Eye (tissue), 1 donor: ENCODE measurements at places on chromosomes 3 and 15.

DNA sequence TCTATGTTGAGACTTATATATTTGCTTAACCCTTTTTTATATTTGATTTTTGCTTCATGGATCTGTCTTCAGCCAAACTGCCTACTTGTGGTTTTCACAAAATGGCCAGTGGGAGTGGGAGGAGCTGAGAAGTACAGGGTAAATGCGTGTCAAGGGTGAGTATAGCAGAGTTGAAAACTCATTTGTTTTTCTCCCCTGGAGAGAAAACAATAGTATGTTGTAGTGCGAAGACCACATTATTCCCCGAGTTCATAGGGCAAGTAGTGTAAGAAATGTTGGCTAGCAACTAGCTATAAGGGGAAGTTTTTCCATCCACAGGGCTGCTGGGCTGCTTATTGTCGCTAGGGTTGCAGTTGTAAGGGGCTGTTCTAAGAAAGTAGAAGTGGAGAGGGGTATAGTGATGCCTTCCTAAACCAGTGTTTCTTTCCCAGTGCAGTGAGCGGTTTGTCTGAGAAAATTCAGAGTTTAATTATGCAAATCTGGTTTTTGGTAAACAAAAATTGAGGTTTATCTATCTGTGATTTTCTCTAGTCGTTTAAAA is 153.8 kb upstream of the AZI2 start:
- DNase-seq, result no peak

DNA sequence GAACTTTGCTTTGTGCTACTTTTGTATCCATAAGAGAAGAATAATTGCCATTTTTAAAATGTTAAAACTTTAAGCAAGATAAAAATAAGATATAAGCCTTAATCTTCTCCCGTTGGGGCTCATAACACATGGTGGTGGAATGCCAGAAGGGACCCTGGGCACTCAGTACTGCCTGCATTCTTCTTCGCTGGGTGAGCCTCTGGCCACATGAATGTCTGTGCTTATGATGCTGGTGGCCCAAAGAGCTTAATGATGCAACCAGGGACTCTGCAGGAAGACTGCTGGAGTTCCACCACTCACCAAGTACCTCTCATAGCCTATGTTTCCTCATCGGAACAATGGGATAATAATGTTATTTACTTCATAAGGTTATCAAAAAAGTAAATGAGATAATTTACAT is 103.6 kb downstream of the ERC2 start:
- DNase-seq, result no peak

- DNase-seq, result peak; percentile 32
Measured at GRCh38 chr3:44468572-44469520, 8.6 kb downstream of the ZNF445 start.

DNA sequence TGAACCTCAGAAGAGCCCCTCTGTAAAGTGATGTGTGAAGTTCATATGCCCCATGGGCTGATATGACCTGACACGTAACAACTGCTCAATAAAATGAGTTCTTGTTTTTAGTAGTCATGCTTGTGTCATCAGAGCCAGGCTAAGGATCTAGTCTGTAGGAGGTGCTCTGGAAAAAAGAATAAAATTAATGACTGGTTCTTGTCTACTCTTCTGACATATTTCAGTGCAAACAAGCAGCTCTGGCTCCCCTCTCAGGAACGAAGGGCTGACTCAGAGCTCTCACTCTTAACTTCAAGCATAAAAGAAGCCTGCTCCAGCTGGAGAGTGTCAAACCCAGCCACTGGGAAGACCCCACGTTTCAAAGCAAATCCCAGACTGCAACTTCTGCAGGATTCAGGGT is 77.0 kb downstream of the LRIG1 start:
- no peak for DNase-seq

- no peak for DNase-seq
Measured at GRCh38 chr3:72266016-72266370, 481.0 kb upstream of the PROK2 start.

- no peak for DNase-seq
Measured at GRCh38 chr3:111726788-111727305, 131.7 kb upstream of the ZBED2 start.

- no peak for DNase-seq
Measured at GRCh38 chr3:55828712-55829111, 341.6 kb upstream of the WNT5A start.

DNA sequence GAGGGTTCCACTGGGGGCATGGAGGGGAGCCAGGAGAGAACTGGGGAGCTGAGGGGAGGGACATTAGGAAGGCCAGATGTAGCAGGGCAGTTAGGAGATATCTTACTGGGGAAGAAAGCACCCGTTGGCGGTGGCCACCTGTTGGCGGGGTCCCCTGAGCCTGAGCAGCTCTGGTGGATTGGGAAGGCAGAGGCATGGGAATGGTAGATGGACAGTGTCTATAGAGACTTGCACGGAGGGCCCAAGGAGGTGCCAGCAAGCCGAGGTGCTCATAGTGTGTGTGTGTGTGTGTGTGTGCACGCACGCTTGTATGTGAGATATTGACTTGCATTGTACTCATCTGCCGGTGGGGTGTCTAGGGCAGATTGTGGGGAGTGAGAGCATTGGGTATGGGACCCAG is 179.0 kb downstream of the APBA2 start:
- no peak for DNase-seq

- no peak for DNase-seq
Measured at GRCh38 chr15:53457479-53457878, 302.0 kb downstream of the WDR72 start.

DNA sequence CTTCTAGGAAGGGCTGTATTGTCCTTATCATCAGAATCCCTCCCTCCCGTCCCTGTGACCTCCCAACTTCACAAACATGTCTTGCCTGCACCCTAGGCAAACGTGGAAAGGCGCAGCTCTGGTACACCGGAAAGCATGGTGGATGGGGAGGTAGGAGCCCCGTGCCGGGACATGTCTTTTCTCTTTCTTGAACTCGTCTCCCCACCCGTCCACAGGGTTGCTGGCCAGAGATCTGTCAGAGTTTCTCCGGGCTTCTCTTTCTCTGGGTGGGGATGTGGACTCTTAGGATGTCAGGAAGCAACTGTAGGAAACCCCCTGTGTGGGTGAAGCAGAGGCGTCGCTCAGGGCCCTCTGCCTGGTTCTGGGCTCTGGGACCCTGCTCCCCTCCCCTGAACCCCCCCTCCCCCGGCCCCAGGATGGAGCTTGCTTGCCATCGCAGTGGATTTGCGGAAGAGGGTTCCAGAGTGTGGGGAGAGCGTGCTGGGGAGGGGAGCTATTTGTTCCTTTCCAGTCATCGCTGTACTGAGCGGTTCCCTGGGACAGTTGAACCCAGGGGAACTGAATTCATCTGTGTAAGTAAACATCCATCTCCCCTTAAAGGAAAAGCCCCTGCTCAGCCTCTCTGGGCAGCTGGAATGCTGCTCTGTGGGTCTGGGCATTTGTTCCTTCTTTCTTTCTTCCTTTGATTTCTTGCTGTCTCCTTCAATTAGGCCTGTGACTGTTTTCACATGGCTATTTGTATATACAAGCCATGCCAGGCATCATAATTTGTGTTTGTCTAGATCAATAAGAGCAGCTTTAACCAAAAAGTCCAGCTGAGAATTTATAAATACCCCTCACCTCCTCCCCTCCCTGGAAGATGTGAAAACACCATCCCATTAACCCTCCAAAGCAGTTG is 72.8 kb downstream of the SMAD3 start:
- DNase-seq, result no peak

DNA sequence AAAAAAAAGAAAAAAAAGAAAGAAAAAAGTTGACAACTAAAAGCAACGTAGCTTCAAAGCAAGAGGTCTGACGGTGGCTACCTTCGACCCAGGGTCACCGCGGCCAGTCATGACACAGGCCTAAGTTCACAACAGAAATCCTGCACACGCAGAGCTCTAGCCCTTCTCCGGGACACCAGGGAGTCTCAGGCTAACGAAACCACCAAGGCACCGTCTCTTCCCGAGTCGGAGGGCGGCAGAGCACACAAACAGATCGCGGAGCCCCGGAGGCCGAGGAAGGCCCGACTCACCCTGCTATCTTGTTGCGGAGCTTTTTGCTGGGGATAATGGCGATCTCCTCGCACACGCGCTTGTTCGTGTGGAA is 584 bp downstream of the RPS17 start:
- no peak for DNase-seq

GRCh38 chr3:129039271-129040038 is 21.1 kb upstream of the GP9 start:
- DNase-seq, result peak; percentile 55

- DNase-seq, result no peak
Measured at GRCh38 chr15:96887730-96888129, 557.2 kb downstream of the NR2F2 start.

DNA sequence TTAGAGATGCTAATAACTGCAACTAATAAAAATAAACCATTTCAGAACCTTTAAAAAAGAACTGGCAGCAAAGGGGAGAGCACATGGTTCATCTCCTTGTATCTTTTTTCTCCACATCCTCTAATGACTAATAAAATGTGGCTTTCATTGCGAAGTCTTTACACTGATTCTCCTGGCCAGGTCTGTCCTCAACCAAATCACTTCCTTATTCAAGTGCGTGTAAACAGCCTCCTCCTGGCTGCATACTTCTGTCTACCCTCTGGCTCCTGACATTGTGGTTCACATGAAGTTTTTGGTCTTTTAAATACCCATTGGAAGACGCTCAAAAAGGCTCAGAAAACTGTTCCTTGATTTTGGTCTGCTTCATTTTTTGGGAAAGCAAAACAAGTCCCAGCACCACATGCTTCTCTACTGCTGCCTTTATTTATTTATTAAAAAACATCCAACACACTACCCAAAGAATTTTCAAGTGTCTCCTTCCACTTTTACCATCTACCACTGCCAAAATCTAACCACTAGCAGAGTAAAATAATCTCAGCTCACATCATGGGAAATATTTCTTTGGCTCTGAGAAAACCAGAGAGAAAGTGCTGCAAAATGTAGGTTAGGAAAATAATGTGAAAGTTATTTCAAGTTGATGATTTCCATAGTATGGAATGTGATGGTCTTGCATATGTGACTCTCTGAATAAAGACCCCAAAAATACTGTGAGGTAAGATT is 85.1 kb downstream of the EFL1 start:
- DNase-seq, result peak; percentile 43

- DNase-seq, result no peak
Measured at GRCh38 chr3:114586119-114586518, 292.3 kb downstream of the TIGIT start.

DNA sequence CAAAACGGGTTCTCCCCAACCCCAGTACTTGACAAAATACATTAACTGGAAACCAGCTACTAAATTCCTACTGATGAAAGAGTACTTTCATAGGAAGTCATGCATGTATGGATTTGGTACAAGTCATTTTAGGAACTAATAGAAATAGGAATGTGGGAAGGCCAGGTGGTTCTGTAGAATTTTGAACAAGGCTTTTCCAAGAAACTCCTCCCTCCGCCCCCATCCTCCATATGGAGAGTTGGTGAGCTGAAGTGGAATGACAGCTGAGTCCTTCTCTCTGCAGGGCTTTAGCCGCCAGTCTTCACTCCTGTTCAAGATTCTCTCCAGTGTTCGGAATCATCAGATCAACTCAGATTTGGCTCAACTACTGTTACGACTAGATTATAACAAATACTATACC is 33.2 kb downstream of the TUBGCP4 start:
- DNase-seq, result no peak
